ENCODE measurements at places on chromosomes 12 and 14. TPM values are rescaled to one million over a fixed set of nuclear protein-coding genes. Genes with fewer than 3 reads are reported as not detected.

DNA sequence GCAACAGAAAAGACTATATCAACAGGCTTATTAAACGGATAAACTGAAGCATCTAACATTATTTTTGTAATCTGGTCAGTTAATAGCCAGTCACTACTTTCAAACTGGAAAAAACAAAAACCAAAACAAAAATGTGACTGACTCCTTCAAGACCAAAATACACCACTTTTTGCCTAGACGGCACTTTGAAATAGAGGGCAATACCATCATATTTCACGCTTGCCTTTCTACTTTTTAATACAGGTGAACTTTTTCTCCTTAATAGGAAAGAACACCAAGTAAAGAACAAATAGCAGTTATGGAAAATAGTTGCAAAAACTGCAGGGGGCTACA, 550 bp upstream of the NUP107 start:
- H3K4me3 ChIP-seq, result peak overlapping the region; percentile 87
- no peaks in the 10 kb centered on the region for H3K36me3 ChIP-seq
- DNase-seq, result no peak
- no peaks in the 10 kb centered on the region for H3K27me3 ChIP-seq
- H3K27ac ChIP-seq, result peak overlapping the region; percentile 84

DNA sequence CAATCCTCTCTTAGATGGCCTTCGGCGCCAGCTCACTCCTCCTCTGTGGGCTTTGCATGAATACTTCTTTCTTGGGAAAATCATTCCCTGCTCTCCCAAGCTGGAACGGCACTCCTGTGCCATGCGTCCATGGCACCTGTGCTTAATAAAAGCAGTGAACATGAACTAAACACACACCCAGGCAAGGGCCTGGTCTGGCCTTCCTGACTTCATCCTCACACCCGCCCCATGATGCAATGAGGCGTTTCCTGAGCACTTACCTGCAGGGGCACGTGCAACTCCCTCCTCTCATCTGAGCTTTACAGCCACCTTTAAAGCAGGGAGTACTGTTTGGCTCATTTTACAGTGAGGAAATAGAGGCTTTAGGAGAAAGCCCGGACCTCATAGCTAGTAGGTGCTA, 219.8 kb downstream of the SLC41A2 start:
- no peaks in the 10 kb centered on the region for H3K36me3 ChIP-seq
- H3K27me3 ChIP-seq, result no peaks in the 10 kb centered on the region
- H3K27ac ChIP-seq, result no peak overlapping the region
- no peak overlapping the region for H3K4me3 ChIP-seq

DNA sequence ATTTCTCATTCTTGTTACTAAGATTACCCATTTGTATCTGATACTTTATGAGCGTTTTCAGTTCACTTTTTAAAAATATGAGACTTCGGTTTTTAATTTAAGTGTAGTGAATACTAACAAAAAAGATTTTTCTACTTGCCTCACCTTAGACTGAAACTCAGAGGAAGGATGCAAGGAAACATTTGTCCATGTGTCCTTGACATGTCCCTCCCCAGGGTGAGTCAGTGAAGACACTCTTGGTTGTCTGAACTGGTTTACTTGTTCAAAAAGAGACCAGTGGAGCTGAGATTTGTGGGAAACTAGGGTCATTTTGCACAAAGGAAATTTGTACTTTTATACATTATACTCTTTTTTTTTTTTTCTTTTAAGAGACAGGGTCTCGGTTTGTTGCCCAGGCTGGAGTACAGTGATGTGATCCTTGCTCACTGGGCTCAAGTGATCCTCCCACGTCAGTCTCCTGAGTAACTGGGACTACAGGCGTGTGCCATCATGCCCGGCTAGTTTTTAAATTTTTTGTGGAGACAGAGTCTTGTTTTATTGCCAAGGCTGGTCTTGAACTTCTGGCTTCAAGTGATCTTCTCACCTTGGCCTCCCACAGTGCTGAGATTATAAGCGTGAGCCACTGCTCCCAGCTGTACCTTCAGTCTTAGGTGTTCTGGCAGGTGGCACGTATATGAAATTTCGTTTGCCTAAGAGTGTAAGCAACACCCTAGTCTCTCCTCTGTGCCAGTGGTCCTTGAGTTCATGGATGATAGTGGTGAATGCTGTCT, 56.7 kb downstream of the PPFIBP1 start:
- H3K36me3 ChIP-seq, result no peaks in the 10 kb centered on the region
- H3K4me3 ChIP-seq, result no peak overlapping the region
- peak overlapping the region; percentile 10 for H3K27ac ChIP-seq
- no peaks in the 10 kb centered on the region for H3K27me3 ChIP-seq
- DNase-seq, result no peak

DNA sequence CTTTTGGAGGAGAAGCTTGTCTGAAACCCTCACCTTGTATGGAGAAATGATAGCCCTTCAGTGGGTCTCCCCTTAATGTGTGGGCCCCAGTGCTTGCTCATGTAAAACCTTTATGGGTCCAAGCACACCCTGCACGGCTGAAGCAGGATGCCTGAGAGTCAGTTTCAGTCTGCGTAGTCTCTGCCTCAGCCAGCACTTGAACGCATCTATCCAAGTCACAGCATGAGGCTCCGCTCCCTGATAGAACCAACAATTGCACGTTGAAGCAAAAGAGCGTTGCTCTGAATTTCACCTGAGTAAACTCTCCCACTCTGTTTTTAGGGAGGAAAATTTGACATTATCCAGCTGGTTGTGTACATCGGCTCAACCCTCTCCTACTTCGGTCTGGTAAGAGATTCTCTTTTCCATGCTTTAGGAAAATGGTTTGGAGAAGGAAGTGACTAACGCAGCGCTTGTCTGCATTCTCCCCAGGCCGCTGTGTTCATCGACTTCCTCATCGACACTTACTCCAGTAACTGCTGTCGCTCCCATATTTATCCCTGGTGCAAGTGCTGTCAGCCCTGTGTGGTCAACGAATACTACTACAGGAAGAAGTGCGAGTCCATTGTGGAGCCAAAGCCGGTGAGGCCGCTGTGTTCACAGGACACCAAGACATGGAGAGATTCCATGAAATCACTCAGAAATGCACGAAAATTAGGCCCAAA, 33.0 kb upstream of the P2RX4 start:
- no peaks in the 10 kb centered on the region for H3K4me1 ChIP-seq
- H3K36me3 ChIP-seq, result no peaks in the 10 kb centered on the region
- H3K27ac ChIP-seq, result no peak overlapping the region
- no peaks in the 10 kb centered on the region for H3K27me3 ChIP-seq
- no peak overlapping the region for H3K4me3 ChIP-seq
- DNase-seq, result no peak

CIROP gene
- total RNA-seq, result not detected
